ENCODE measurements at places on chromosomes 4 and X. TPM values are rescaled to one million over a fixed set of nuclear protein-coding genes. Genes with fewer than 3 reads are reported as not detected.
A peak's percentile ranks its signal among the peaks of the same experiment; 100 is the strongest.

- DNase-seq, result peak; percentile 87
These were observed 88.6 kb upstream of the IL1RAPL1 start for GRCh38 chrX:28498658-28499057.

DNA sequence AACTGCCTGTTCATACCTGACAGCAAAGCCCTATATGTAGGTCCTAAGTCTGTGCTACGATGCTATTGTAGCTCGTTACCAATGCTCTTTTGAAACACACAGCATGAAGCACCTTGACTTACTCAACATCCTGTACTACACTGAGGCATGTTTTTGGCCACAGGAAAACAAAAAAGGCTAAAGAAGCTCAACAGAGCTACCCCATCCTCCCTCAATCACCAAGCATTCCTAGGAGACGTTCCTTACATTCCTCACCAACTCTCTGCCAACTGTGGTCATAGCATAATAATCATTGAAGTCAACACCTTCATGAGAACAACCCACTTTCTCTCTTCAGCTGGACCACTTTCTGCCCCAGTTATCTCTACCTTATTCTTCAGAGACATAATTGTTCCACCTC lies 73.7 kb upstream of the SLC25A43 start:
- peak; percentile 50 for DNase-seq

DNA sequence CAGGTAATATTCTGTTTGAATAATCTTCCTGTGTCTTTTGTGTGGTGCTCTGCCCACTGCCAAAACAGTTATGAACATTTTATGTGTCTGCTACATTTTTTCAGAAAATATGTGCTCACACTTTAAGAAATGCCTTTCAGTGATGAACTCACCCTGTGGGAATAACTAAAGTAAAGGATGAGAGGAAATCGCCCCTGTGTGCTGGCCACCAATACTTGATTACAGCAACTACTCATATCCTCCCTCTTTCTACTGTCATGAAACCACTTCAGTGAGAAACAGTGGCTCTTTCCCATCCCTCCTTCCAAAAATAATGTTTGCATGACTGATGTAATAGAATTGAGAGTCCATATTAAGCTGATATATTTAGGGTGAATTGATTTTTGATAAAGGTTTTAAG lies 900.9 kb downstream of the RAB28 start:
- DNase-seq, result no peak

Gene ALAS2
- total RNA-seq, result not detected

GRCh38 chr4:103591841-103592240 lies 127.9 kb downstream of the TACR3 start:
- no peak for DNase-seq

DNA sequence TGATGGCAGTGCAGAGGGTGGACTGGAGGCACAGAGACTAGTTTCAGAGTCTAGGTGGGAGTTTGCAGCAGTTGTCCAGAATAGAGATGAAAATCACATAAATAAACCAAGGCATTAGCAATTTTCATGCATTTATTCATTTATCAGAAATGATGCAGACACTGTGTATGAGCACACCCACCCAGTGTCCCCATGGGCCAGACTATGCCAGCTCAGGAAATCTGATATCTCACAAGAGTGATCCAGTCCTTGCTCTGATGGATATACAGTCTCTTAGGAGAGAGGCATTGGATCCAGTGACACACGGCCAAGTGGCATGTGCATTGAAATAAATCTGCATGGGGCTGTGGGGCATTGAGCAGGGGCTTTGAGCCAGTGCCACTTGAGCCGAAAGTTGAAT lies 228.2 kb downstream of the FRMPD4 start:
- DNase-seq, result no peak

DNA sequence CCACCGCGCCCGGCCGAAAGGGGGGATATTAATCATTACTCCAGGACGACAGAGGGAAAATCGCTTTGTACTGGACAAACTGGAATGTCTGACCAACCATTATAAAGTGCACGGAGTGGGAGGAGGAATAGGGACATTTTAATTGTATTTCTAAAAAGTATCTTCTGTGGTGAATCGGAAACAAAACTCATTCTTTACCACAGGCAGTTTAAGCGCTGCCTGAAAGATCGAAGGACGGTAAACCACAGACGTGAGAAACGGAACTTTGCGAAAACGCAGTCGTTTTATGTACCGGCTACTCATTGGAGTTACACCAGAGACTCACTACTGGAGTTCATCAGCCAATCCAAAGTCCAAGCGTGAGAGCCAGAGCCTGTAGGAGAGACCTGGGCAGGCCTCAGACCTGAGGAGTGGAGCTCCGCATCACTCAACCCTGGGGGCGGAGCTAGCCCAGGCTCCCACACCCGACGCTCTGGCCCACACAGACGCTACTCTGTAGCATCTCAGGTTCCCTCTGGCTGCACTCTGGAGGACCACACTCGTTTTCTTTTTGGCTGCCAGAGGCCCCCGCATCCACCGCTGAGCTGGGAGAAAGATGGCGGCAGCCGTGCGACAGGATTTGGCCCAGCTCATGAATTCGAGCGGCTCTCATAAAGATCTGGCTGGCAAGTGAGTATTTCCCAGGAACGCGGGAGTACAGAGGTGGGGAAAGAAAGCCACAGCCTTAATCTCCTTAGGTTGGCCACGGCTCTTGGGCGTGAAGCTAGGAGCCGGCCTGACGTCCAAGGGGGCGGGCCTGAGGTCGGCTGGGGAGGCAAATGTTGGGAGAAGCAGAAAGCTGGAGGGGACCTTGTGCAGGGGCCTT lies at the start of gene COPS4:
Gene COPS4, plus strand, starts transcription at position 554 of the 865 bp plus-strand sequence. Its CDS starts 42 bp downstream, at position 596.
- peak; percentile 99 for DNase-seq

DNA sequence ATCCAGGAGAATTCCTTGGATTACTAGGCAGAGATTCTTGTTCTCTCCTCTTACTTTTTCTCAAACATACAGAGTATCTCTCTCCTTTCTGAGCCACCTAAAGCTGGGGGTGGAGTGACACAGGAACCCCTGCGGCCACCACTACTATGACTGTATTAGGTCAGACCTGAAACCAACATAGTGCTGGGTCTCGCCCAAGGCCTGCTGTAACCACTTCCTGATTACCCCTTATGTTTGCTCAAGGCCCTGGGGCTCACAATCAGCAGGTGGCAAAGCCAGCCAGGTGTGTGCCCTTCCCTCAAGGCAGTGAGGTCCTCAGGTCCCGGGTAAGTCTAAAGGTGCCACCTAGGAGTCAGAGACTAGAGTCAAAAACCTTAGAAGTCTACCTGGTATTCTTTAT lies 166.4 kb downstream of the PARM1 start:
- peak; percentile 10 for DNase-seq

- DNase-seq, result no peak
These were observed 278.7 kb downstream of the RCHY1 start for GRCh38 chr4:75235359-75235951.

DNA sequence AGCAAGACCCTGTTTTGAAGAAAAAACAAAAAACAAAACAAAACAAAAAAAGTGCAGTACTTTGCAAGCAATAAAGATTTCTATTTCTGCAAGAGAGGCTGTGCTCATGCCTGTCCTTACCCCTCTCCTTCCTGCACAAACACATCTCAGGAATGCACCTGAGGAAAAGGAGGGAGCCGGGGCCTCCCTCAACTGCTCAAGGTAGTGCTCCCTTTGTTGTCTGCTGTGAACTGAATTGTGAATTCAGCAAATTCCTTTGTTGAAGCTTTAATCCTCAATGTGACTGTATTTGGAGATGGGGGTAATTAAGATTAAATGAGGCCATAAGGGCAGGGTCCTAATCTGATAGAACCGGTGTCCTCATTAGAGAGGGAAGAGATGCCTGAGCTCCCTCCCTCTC lies 13.9 kb downstream of the FTSJ1 start:
- DNase-seq, result peak; percentile 74

DNA sequence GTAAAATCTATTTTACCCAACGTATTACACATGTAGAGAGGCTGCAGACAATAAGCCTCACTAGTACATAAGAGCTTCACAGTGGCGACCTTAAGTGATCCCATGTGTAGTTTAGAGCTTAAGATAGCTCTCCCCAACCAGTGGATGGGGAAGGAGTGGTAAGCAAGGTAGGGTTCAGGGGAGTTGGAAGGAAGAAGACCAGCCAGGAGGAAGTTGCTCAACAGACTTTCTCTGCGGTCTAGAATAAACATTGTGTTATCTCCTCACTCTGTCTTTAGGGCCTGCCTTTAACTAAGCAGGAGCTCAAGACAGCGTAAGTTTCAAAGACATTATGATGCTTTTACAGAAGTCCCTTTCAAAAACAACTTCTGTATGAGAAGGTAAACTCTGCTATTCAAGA lies 16.8 kb downstream of the MEPE start:
- no peak for DNase-seq

Gene MAGEA2B
- not detected for total RNA-seq

Gene ZCCHC12
- total RNA-seq, result not detected

- no peak for DNase-seq
These were observed 669.2 kb upstream of the AADAT start for GRCh38 chr4:170758988-170759387.

DNA sequence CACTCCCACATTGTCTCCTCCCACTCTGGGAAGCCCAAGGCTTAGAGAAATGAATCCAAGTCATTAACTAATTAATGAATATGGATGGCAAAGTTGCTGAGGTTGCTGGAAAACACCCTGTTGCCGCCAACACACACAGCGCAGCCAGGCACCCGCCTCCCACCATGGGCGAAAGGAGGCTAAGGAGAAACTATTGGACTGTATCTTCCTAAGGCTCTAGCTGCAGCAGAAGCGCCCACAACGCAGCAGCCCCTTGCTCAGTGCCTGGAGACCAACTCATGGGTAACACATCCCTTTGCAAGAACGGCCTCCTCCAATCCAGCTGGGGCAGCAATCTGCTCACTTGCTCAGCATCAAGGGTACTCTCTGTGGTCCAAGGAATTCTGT lies 34.2 kb downstream of the TSC22D3 start:
- no peak for DNase-seq

Gene P2RY4
- total RNA-seq, result 0.13 TPM

GRCh38 chr4:106583108-106583507 lies 214.5 kb upstream of the GIMD1 start:
- no peak for DNase-seq

Data from bronchial epithelial cell (primary cell).